CMK (cell line): ENCODE measurements at places on chromosomes 11 and 22.

- DNase-seq, result no peak
These were observed at the start of gene OR52B6 for GRCh38 chr11:5580577-5580976. Gene OR52B6 (plus strand): TSS chr11:5580877. CDS start chr11:5580877, 0 bp downstream.

DNA sequence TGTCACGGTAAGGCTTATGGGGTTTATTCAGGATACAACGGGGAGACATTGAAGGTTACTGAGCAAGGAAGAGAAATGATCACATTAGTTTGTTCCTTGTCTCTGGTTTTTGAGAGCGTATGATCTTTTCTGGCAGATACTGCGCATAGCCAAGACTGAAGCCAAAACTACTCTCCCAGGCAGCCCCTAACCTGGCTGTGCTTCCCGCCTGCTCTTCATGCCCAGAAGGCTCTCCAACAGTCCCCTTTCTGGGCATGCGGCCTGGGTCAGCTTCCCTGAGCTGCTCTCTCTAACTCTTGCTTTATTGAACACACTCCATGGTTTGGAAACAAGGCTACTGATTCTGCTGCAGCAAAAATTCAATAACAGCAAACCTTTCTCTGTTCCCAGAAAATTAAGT is 306.6 kb downstream of the BUD13 start:
- DNase-seq, result no peak

DNA sequence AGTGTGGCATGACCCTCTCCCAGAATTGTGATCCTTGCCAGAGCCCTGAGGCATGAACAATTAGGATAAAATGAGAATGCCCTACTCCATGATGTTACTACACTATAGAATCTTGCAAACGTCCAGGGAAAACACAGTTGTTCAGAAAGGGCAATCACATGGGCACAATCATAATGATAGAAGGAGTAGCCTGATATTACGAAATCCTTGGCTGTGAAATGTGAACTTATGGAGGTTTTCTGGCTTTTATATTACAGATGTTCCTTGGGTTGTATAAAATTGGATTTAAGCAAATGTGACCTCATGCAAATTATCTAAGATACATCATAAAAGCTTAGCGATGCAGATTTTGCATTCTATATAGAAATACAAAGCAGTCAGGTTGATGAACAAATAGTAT is 29.4 kb upstream of the TPH1 start:
- no peak for DNase-seq

DNA sequence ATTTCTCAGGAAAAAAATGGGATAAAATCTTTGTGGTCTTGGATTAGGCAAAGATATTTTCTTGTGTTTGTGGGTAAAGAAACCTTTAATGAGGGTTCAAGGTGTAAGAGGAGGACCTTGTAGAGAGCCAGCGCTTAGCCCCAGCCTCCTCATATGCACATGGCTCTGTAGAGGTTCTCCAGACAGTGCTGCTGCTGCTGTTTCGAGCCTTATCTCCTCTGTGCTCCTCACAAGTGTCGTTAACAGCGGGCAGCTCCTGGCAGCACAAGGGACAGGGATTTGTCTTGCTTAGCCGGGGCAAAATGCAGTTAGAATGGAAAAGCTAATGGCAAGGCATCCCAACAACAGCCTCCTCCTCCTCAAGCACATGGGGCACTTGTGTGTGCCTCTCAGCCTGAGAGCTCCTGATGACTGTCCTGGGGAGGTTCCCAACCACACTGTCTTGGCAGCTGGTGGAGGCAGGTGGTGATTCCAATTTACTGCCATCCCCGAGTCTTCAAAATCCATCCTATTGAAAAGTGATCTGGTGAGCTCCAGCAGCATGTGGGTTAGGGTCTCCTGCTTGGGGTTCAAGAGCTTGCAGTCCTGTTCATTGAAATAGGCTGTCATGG is 7.6 kb upstream of the MSANTD2 start:
- no peak for DNase-seq

- no peak for DNase-seq
These were observed 64.9 kb downstream of the ENDOD1 start for GRCh38 chr11:95154514-95154913.

DNA sequence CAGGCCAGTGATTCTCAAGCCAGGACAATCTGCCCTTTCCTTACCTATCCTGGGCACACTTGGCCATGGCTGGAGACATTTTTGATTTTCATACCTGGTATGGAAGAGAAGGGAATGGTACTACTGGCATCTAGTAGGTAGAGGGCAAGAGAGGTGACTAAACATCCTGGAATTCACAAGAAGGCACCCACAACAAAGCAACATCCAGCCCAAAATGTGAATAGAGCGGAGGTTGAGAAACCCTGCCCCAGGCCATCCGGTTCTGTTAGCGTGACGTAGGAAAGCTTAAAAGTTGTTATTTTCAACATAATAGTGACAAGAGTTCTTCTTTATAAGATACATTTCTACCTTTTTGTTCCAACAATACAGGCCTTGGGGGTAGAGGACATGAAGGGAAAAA is 114.9 kb upstream of the ALX4 start:
- no peak for DNase-seq

GRCh38 chr22:47816121-47816862 is 1053.8 kb downstream of the TBC1D22A start:
- no peak for DNase-seq

GRCh38 chr11:95459291-95460042 is 228.5 kb upstream of the SESN3 start:
- no peak for DNase-seq

GRCh38 chr11:27297616-27298015 is 65.4 kb downstream of the CCDC34 start:
- DNase-seq, result no peak

DNA sequence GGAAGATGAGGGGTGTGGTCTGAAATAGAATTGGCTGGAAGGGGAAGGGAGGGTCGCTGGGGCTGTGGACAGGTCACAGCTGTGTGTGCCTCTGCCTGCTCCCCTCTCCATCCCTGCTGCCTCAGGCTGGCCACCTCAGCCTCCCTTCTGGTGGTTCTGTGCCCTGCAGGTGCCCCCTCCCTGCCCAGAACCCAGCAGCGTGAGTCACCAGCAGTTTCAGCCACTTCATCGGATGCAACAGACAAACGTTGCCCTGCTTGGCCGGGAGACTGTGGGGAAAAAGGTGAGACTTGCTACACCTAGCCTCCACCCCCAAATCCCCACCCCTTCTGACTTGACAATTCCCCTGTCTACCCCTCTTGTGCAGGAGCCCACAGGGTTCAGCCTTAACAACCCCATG is 21.8 kb upstream of the LRRC10B start:
- DNase-seq, result no peak

DNA sequence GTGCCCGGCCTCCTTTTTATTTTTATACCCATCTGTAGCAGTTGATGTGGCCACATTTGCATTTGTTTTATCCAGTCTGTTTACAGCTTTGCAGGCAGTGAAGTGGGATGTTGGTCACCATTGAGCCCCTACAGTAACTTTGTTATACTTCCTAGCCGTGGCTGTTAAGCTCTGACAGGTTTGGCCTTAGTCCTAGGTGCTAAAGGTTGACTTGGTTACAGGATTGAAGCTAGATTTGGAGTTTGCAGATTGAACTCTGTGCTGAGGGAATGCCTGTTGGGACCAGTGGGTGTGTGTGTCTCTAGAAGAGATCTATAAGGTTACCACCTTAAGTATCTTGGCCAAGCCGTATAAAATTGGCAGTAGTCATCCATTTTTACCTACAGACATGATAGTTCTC is 91.2 kb downstream of the PPP6R3 start:
- no peak for DNase-seq

- no peak for DNase-seq
These were observed 32.1 kb upstream of the GNB1L start for GRCh38 chr22:19886605-19887255.

GRCh38 chr11:19382131-19382611 is 141.4 kb upstream of the E2F8 start:
- DNase-seq, result no peak

DNA sequence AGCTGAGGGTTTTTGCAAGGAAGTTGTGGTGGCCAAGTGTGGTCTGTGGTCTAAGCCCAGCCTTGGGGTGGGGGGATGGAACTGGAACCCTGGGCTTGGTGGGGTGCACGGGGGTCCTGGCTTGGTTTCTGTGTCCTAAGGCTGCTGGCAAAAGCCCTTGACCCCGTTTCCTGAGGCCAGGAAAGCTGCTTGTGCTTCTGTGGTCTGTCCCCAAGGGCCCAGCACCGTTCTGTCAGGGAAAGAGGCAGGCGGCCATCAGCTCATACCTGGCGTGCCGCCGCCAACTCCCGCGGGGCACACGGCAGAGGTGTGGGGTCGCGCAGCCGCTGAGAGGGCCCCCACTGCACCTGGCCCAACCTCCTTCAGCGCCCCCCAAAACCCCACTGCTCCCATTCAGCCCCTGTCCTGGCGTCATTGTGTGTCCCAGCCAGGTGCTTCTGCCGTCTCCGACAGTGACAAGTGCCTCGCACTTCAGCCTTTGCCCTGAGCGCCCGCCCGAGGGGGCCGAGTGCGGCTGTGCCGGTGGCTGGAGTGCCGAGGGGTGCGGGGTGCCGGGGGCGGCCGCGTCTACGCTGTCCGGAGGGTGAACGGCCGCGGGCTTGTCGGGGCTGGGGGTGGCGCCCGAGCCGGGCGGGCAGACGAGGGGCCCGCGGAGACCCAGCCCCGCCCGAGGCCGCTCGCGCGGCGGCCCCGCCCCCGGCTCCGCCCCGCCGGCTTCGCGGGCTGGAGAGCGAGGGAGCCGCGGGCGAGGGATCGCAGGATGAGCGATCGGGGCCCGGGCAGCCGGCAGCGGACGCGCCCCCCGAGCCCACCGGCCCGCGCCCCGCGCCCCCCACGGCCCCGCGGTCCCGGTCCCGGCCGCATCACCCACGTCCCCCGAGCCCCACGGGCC is at the start of gene CNIH2:
TSS of gene CNIH2 (plus strand) at position 705 of the 892 bp plus-strand sequence. CDS start 282 bp downstream, outside the sequence.
- DNase-seq, result no peak

GRCh38 chr11:128598096-128598495 is 10.7 kb upstream of the ETS1 start:
- no peak for DNase-seq

- no peak for DNase-seq
These were observed 72.9 kb upstream of the EED start for GRCh38 chr11:86171627-86172026.

DNA sequence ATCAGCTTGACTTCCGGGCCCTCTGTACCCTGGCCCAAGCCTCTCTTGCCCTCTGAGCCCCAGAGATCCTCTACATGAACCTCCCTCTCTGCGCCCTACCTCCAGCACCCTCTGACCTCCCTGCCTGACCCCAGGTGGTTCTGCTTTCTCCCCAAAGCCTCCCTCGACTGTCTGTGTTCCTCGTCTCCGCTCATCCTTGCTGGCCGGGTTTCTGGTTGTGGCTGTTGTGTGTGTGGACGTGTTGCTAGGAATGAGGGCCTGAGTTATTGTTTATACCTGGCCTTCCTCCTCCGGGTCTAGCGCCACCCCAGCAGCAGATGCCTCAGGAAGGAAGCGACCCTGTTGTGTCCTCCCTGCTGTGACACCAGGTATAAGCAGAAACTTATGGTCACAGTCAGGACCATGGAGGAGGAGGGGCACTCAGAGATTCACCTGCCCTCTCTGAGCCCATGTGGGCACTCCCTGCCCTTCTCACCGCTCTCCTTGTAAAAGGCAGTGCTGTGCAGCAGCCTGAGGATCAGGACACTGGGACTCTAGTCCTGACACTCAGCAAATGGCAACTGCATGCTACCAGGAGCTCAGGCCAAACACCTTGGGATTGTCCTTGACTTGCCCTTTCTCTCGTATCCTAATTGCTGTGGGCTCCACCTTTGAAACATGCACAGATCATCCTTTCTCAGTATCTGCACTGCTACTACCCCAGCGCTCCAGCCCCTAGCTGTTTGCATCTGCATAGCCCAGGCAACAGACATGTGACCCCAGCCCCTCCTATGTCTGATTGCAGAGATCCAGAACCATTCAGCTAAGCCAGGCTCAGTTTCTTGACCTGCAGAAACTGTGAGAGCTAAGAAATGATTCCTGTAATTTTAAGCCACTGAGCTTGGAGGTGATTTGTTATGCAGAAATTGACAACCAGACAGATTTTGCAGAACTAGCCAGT is 140.1 kb downstream of the ST3GAL4 start:
- DNase-seq, result no peak

- DNase-seq, result no peak
These were observed 6.0 kb upstream of the CD248 start for GRCh38 chr11:66322732-66323427.

DNA sequence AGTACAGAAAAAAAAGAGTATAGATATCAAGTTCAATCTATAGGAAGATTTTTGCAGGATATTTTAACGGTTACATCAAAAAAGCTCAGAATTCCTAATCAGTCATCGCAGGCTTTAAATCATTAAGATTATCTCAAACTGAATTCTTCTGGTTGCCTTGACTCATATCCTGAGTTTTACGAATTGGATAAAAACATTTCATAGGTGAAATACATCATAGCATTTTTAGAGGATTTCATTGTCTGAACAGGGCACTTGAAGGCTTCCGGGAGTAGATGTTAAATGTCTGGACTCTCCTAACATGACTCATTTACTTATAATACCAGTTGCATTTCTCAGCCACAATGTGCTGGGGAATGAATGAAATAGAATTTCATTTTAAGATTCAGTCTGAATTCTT is 2216.6 kb upstream of the RAG2 start:
- DNase-seq, result no peak

DNA sequence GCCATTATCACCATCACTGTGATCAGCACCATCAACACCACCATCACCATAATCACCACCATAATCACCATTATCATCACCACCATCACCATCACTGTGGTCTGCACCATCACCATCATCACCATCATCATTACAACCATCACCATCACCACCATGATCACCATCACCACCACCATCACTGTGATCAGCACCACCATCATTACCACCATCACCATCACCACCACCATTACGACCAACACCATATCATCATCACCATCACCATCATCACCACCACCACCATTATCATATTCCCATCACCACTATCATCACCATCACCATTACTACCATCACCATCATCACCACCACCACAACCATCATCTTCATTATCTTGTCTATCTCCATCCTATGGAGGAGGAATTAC is 125.2 kb downstream of the PHF21B start:
- DNase-seq, result no peak

- no peak for DNase-seq
These were observed 4.5 kb upstream of the CDC42EP2 start for GRCh38 chr11:65310215-65310614.

- no peak for DNase-seq
These were observed 6.6 kb downstream of the WT1 start for GRCh38 chr11:32428665-32429303.
